ENCODE measurements at places on chromosomes 11 and 22.

DNA sequence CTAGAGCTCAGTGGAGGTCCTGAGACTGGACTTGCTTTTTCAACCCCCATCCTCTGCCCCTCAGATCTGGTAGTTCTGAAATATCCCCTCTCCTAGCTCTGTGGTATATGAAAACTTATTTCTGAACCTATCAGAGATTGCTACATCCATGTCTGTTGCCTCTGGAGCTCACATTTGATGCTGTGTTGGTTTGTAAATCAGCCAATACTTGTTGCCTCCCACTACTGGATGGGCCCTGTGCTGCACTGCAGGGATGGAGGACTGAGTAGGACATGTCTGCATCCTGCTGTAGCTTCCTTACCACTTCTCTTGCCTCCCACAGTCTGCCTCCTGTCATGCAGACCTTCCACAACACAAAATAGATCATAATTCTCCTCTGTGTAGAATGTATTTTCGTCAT is 5.2 kb downstream of the OLFML1 start:
- no peak for DNase-seq

- DNase-seq, result no peak
These were observed 35.6 kb downstream of the SERPINH1 start for GRCh38 chr11:75597636-75598035.

DNA sequence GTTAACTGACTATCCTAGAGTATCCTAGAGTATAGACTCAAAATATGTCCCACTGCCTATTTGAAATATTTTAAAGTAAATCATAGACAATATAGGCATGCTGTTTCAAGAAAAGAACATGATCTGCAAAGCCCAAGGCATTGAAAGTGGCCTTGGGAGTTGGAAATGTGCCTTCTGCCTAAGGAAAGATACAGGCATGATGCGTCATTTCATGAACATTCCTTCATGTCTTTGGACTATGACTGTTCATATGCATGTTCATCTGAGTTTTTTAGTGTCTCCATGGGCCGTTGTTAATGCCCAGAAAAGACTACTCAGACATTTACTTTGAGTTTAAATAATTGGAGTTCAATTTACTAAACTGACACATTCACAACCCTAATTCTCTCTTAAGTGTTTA is 69.7 kb upstream of the PRDM11 start:
- DNase-seq, result no peak

- no peak for DNase-seq
These were observed 14.0 kb upstream of the NRIP3 start for GRCh38 chr11:9017773-9018172.

DNA sequence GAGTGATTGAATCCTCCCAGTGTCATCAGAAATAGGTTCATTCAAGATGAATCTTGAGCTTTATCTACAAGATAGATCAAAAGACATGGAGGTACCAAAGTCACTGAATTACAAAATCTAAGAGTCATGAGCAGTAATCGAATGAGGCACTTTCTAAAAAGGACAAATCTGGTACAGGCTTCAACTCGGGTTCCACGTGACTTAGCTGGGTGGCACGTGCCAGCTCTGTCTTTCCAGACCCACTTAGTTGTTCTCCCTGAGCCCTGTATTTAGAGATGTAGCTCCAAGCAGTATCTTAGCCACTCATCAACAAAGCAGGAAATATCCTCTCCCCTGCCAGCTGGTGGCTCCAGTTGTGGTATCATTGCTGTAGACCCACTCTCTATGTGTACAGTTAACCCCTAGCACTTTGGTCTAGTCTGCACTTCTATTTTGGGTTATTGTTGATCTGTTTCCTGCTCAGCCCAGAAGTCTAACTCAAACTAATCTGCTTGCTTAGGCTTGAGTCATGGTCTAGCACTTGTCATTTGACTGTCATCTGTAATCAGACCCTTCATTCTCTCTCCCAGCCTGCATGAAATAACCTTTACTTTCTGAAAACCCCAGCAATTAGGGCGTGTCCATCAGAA is 528.7 kb downstream of the ETS1 start:
- no peak for DNase-seq

DNA sequence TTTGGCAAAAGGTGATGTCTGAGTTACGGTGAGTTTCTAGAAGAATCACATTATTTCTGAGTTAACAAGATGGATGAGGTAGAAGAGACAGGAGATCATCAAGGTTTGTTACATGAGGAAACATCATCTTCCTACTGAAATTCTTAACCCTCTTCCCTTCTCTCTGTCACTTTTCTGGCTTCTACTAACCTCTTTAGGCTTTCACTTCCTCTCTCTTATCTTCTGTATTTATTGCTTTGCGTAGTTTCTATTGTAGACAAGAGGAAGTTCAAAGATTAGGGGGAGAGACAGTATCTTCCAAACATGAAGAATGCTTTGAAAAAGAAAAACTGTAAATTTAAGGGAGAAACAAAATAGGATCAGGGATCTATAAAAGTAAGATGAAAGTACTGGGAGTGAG is 75.4 kb downstream of the TRPC6 start:
- no peak for DNase-seq

GRCh38 chr11:126129727-126130671 is 67.3 kb upstream of the CDON start:
- no peak for DNase-seq

- DNase-seq, result peak; percentile 50
These were observed 18.1 kb upstream of the SCGB1A1 start for GRCh38 chr11:62400760-62401159.

GRCh38 chr22:26614322-26614721 is 3.5 kb downstream of the CRYBB1 start:
- no peak for DNase-seq

GRCh38 chr22:43060183-43060582 is 29.0 kb downstream of the TTLL1 start:
- no peak for DNase-seq

- DNase-seq, result no peak
These were observed 43.9 kb upstream of the PPARA start for GRCh38 chr22:46106279-46107022.

DNA sequence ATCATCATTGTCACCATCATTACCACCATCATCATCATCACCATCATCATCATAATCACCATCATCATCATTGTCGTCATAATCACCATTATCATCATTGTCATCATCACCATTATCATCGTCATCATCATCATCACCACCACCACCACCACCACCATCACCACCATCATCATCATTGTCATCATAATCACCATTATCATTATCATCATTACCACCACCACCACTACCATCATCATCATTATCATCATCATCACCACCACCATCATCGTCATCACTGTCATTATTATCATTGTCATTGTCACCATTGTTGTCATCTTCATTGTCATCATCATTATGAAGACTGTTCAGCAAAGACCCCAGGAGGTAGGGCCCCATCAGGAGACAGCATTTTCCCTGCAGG is 33.3 kb downstream of the SMIM38 start:
- DNase-seq, result no peak

- no peak for DNase-seq
These were observed 23.3 kb downstream of the RFPL3 start for GRCh38 chr22:32380991-32381390.

- DNase-seq, result no peak
These were observed 933 bp downstream of the ACTN3 start for GRCh38 chr11:66547662-66548009.

- no peak for DNase-seq
These were observed 16.6 kb upstream of the TSKU start for GRCh38 chr11:76766521-76766920.

GRCh38 chr22:47534804-47535410 is 772.5 kb downstream of the TBC1D22A start:
- DNase-seq, result no peak

GRCh38 chr22:19110646-19111045 is 11.6 kb downstream of the DGCR2 start:
- no peak for DNase-seq

DNA sequence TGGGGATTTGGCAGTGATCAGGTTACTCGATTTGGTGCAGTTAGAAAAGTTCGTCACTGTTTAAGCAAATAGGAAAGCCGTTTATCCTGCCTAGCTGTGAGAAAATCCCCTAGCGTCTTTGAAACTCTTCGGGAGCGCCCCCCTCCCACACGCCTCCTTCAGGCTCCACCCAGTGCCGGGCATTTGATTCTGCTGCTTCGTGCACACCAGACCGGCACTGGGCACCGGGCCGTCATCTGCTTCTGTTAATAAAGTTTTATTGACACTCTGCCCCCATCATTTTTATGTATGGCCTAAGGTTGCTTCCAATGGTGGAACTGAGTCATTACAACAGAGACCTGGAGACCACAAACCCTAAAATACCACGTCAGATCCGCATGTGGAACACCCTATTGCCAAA is 50.9 kb downstream of the IGF2 start:
- no peak for DNase-seq

GRCh38 chr11:110939471-110939870 is 227.2 kb upstream of the ARHGAP20 start:
- no peak for DNase-seq

DNA sequence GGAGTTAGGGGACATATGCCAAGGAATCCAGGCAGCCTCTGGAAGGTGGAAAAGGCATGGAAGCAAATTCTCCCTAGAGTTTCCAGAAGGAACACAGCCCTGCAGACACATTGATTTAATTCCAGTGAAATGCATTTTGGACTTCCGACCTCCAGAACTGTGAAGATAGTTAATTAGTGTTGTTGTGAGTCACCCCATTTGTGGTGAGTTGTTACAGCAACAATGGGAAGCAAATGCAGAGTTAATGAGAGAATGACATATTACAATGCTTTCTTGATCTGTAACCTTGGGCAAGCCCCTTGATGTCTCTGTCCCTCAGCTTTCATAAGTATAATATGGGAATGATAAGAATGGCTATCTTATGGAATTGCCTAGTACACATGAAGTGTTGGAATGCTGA is 178.7 kb downstream of the KIRREL3 start:
- DNase-seq, result no peak

- DNase-seq, result no peak
These were observed 54.2 kb downstream of the CLPB start for GRCh38 chr11:72380132-72380503.

GRCh38 chr11:45754261-45754709 is 50.7 kb upstream of the SLC35C1 start:
- peak; percentile 22 for DNase-seq

DNA sequence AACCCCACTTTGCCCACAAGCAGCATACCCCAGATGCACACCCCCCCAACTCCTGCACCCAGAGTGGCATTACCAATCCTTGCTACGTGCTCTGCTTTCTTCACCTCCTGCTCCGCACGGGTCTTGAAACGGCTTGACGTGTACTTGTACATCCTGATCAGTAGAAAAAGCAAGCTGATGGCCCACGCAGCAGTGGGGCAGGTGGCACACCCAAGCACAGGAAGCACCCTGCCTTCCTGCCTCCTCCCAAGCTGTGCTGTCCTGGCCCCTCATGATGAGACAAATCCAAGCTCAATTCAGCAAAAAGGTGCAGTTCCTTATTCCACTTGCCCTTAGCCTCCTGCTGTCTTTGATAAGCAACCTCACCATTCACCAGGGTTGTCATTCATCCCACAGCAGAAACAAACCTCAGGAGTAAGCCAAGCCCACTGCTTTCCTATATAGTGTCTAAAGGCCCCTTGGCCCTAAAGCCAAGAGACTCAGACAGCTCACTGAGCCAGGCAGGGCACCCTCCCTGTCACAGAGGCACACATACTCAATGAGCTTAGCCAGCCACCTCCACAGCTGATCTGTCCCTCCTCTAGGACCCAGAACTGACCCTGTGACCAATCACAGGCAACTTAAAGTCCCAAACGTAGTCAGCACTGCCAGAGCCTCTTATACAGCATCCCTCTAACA is 27.8 kb downstream of the MORC2 start:
- no peak for DNase-seq

DNA sequence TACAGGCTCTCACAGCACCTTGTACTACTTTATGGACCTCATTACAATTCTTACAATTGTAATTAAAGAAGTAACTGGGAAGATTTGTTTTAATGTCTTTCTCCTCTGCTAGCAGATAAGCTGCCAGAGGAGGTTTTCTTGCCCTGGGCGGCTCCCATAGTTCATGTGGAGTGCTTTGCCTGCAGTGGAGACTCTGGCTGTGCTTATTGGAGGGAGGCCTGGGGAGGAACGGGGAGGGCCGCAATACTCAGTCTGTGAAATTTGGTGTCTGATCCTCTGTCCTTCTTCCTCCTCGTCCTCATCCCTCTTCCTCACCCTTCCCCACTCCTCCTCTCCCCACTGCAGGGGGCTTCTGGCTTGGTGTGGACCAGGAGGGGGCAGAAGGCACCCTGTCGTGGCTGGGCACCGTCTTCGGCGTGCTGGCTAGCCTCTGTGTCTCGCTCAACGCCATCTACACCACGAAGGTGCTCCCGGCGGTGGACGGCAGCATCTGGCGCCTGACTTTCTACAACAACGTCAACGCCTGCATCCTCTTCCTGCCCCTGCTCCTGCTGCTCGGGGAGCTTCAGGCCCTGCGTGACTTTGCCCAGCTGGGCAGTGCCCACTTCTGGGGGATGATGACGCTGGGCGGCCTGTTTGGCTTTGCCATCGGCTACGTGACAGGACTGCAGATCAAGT is 5.6 kb downstream of the SLC35C1 start:
- no peak for DNase-seq

GRCh38 chr11:61267437-61267841 is 26.5 kb downstream of the PGA5 start:
- no peak for DNase-seq

DNA sequence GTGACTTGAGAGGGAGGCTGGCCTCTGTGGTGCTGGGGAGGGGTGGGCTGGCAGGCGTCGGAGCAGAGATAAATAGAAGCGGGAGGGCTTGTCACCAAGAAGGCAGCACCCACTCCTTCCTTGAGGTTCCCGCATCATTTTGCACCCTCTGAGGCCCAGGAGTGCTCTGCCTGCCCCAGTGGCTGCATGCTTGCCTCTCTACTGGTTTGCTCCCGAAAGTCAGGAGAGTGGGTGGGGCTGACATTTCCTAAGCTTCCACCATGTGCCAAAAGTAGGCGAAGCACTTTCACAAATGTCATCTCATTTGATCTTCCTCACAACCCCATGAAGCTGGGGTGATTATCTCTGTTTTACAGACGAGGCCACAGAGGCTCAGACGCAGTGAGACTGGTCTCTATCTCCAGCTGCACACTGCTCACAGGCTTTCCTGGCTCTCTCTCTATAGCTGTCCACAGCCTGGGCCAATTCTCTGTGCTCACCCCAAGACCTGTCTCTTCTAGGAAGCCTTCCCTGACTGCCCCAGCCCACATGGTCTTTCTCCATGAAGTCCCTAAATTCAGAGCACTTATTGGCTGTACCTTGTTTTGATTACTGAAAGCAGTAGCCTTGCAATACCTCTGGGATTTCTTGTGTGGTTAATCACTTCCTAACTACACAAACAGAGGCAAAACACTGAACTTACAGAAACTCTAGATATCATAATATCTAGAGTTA is 2.6 kb upstream of the UCP3 start:
- DNase-seq, result no peak

- no peak for DNase-seq
These were observed 7.6 kb downstream of the TP53I11 start for GRCh38 chr11:44943118-44943517.

- no peak for DNase-seq
These were observed 14.5 kb downstream of the PCSK7 start for GRCh38 chr11:117217141-117218084.

DNA sequence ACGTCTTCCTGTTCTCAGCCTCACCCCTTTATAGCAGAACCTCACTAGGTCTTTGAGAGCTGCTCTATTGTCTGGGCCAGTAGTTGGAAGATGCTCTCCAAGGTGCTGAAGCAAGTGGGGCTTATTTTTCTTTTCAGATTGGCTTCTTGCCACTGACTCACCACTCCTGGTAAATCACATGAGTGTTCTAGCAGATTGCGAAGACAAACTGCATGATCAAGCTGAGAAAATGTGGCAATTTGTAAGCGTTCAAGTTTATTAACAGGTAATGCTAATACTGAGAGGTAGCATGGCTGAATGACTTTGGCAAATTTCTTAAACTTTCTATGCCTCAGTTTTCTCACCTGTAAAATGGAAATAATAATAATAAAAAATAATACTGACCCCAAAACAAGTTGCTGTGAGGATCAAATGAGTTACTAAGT is 59.2 kb downstream of the CACNG2 start:
- no peak for DNase-seq
